GM12892 (cell line): ENCODE measurements at places on chromosomes 2 and 18.

GRCh38 chr2:7572450-7572849 lies 655.2 kb downstream of the RNF144A start:
- DNase-seq = no peak

DNA sequence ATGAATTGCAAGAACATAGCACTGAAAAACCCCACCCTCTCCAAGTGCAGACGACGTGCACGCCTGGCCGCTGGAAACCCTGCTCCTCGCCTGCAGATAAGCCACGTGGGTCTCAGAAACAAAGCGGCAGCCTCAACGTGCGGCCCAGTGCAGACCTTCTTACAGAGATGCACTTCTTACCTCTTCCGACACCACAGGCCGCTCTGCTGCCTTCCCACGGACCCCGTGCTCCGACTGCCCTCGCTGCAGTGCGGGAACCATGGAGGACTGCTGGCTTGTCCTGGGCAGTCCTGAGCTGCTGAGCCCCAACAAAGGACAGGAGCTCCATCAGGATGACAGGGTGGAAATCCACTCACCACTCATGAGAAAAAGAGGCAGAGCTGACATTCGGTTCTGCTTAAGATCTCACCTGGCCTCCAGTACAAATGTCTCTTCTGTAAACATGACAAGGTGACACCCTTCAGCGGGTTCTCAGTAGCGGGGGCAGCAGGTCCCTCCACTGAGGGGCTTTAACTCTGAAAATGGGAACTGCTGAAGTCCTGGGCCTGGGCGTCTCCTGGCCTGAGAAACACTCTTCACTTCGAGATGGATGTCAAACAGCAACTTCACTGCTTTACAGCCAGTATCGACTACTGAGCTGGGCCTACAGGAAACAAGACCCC lies 6.2 kb downstream of the COPS9 start:
- DNase-seq = no peak

- DNase-seq = no peak
Observed at GRCh38 chr2:190575263-190575662, 40.7 kb upstream of the NEMP2 start.

GRCh38 chr2:43292851-43293743 lies 66.7 kb upstream of the ZFP36L2 start:
- no peak for DNase-seq

DNA sequence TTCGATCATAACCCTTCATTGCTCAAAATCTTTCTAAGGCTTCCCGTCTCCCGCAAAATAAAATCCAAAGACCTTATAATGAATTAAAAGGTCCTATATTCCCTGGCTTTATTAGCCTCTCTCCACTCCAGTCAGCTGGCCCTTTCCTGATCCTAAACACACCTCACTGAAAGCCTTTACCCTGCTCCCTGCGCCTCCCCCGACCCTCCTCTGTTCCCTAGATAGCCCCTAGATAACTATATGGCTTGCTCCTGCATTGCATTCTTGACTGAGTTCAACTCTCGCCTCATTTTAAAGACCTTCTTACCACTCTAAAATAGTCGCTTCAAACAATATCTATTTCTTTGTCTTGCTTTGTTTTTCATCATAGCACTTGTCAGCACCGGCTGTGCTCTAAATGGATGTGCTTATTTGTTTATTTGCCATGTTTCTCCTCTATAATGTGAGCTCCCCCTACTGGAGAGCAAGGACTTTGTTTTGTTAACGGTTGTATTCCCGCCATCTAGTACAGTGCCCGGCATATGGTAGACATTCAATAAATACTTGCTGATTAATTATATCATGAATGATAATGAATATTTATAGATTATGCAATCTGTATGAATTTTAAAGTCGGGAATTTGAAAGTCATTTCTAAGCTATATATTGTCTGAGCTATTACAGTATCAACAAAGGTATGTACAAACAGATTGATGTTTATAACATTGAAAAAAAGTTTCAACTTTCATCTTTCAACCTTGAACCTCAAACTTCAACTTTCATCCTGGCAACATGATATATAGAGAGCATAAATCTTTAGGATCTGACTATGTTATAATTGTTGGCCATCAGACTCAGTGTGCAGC lies 32.4 kb upstream of the VIT start:
- no peak for DNase-seq

- no peak for DNase-seq
Observed at GRCh38 chr2:24123922-24124580, 782 bp downstream of the FAM228B start.

DNA sequence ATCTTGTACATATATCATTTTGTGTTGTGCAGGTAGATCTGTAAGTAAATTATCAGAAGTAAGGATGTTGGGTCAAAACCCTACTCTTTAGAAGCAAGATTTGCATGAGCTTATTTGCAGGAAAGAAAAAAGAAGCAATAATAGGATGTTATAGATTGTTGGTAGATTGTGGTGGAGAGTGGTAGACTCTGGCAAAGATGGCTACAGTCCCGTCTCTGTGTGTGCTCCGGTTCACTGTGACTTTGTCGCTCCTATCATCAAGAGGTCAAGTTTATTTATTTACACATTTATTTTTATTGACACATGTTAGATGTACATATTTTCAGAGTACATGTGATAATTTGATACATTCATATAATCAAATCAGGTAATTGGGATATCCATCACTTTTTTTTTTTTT lies 81.0 kb upstream of the NDUFV2 start:
- DNase-seq = no peak

DNA sequence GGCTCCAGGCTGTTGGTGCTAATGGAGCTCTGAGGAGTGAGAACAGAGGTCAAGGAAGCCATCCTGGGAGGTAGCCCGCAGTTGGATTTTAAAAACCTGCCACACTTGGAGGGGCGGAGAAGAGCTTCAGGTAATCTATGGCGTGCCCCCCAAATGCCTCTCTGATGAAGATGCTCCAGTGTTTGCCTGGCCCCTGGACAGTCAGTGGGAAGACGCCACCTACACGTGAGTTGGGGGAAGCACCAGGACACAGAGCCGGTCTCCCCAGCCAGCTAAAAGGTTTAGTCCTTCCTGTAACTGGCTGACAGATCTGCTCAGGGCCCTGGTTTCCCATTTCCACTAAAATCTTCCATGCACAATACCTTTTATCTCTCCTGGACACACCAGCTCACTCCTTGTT lies 225.0 kb downstream of the TTC32 start:
- DNase-seq = no peak

- DNase-seq = no peak
Observed at GRCh38 chr2:226934546-226935201, 98.8 kb downstream of the RHBDD1 start.

DNA sequence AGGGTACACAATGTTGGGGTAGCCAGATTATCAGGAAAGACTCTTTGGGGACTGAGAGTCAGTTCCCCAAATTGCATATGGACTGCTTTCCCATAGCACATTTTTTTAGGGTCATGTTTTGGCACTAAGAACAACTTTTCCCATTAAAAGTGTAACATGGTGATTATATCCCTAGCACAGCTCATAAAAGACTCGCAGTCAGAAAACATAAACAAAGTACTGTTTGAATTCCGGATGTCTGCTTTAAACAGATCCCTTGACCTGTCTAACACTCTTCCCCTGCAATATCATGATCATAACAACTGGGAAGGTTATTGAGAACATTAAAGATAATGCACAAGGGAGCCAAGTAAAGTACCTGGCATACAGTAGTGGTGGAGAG lies 262.2 kb downstream of the ASXL3 start:
- no peak for DNase-seq

GRCh38 chr2:216949700-216950413 lies 90.0 kb upstream of the TNP1 start:
- no peak for DNase-seq
